ENCODE measurements at places on chromosomes 3 and 15. TPM values are rescaled to one million over a fixed set of nuclear protein-coding genes. Genes with fewer than 3 reads are reported as not detected.

- H3K27ac ChIP-seq = peak overlapping the region; percentile 55
- no peak overlapping the region for H3K4me3 ChIP-seq
- H3K27me3 ChIP-seq = no peaks in the 10 kb centered on the region
- no peak for DNase-seq
Measured at GRCh38 chr15:55389264-55389607, 18.9 kb downstream of the CCPG1 start.

DNA sequence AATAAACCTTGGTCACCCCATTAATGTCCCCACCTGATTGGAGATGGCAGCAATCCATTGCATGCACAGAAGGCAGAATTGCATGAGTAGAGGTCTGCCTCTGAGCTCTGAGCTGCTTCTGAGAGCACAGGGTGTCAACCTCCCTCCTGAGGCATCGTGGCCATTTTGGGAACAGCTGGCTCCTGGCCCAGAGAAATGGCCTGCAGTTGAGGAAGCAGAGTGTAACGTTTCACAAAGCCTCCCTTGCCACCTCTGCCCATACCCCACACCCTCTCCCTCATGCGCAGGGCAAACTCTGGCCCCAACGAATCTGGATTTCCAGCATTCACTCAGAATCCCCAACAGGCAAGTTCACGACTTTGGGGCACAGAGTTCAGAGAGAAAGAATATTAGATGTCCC is 198.9 kb downstream of the ADAMTS9 start:
- DNase-seq = no peak
- H3K4me3 ChIP-seq = no peak overlapping the region
- H3K27me3 ChIP-seq = peaks cover 2% of the 10 kb centered on the region
- H3K36me3 ChIP-seq = no peaks in the 10 kb centered on the region
- H3K27ac ChIP-seq = no peak overlapping the region

DNA sequence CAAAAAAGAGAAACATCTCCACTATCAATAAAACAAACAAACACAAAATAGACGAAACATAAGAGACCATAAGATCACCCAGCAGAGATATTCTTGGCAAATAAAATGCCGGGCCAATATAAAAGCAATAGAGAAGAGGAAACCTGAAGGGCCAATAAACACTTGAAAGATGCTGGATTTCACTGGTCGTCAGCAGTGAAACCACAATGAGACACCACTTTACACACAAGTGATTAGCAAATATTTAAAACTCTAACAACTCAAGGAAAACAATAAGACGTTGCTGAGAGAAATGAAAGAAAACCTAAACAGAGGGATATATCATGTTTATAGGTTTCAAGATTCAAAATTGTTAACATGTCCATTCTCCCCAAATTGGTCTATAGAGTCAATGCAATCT is 148.5 kb downstream of the WDR76 start:
- H3K27ac ChIP-seq = no peak overlapping the region
- H3K36me3 ChIP-seq = no peaks in the 10 kb centered on the region
- no peak for DNase-seq
- no peak overlapping the region for H3K4me3 ChIP-seq

DNA sequence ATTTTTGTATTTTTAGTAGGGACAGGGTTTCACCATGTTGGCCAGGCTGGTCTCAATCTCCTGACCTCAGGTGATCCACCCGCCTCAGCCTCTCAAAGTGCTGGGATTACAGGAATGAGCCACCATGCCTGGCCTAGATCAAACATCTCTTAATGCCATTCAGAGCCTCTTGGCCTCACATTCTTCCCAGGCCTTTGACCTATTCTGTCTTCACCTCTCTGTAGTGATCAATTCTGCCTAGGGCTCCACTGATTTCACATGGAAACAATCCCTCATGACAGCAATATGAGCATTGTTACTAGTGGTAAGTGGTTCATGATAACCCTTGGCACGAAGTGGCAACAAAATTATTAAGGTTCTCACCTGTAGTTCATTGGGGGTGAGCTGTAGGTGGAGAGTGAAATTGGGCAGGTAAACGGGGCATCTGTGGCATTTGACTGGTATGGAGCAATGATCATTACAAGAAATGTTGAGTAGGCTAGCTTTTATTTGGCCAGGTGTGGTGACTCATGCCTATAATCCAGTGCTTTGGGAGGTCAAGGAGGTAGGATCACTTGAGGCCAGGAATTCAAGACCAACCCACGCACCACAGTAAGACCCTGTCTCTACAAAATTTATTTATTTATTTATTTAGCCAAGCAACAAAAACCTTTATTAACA is 4.8 kb upstream of the ARPIN start:
- H3K27me3 ChIP-seq = no peaks in the 10 kb centered on the region
- DNase-seq = peak; percentile 97
- peaks cover 62% of the 10 kb centered on the region for H3K4me1 ChIP-seq
- H3K36me3 ChIP-seq = no peaks in the 10 kb centered on the region
- peak overlapping the region; percentile 73 for H3K27ac ChIP-seq
- H3K4me3 ChIP-seq = no peak overlapping the region

DNA sequence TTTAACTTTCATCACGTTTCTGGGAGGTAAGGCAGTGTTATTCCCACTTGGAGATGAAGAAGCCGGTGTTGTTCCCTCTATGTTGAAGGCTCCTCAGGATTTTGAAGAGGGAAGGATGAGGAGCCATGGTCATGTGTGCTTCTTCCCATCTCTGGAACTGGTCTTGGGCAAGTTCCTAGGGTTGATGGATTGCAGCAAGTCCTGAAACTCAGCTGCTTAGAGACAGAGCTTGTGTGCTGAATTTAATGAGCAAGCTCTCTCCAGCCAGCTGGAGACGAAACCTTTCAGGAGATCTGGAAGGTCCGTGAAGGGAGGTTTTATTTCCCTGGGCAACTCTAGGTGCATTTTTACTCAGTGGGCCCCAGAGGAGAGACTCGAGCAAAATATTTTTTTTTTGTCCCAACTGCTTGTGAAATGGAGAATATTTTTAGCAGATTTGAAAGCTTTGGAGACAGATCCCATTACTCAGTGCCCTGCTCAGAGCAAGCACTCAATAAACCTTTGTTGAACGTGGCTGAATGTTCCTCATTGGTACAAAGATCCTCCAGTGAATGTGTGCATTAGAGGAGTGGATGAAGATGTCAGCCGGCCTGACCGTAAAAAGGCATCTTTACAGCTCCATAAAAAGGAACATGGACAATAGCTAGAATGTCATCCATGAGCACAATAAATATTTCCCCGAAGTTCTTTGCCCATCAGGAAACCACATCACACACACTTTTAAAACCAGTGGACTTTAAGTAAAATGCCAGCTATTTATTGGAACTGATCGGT is 55.6 kb upstream of the RGMA start:
- H3K4me1 ChIP-seq = no peaks in the 10 kb centered on the region
- no peak for DNase-seq
- H3K4me3 ChIP-seq = no peak overlapping the region
- peaks cover 80% of the 10 kb centered on the region for H3K27me3 ChIP-seq

DNA sequence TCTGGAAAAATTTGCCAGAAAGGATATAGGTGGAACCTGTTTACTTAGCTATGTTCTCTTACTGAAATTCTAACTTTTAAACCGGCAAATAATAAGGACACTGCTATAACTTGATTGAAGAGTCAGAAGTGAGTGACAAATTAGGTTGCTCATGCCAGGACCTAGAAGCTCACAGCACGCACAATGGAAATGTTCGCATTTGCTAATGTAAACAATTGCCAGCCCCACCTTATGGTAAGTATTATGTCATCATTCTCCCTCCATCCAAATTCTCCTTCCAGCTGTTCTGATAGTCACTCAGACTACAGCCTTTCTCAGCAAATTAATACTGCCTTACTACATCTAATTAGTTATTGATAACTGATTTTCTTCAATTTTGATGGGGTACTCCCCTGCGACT is 4.8 kb upstream of the STXBP5L start:
- H3K36me3 ChIP-seq = no peaks in the 10 kb centered on the region
- no peak overlapping the region for H3K4me3 ChIP-seq
- H3K27me3 ChIP-seq = no peaks in the 10 kb centered on the region
- no peak overlapping the region for H3K27ac ChIP-seq
- DNase-seq = no peak

The DISP2 gene
- 0.35 TPM for total RNA-seq

GRCh38 chr3:178440043-178440442 is 96.2 kb upstream of the KCNMB2 start:
- H3K27me3 ChIP-seq = no peaks in the 10 kb centered on the region
- H3K4me3 ChIP-seq = no peak overlapping the region
- H3K36me3 ChIP-seq = no peaks in the 10 kb centered on the region
- peaks cover 9% of the 10 kb centered on the region for H3K4me1 ChIP-seq
- no peak overlapping the region for H3K27ac ChIP-seq
- no peak for DNase-seq

DNA sequence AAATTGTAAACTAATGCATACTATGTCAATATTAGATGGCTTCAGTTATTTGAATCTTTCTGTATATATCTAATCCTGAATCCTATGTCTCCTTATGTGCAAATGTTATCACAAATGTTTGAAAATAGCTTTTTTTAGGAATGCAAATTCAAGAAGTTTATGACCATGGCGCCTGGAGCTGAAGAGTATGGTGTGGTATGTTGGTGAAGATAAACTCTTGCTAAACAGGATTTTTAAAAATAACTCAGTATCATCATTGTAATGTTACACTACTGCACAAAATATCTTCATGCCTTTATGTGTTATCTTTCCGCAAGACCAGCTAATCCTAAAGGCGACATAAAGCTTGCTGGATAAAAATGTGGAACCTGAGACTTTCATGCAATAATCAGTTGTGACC is 382.6 kb downstream of the ROBO1 start:
- H3K27ac ChIP-seq = no peak overlapping the region
- H3K4me1 ChIP-seq = no peaks in the 10 kb centered on the region
- no peak for DNase-seq
- no peaks in the 10 kb centered on the region for H3K36me3 ChIP-seq
- no peak overlapping the region for H3K4me3 ChIP-seq

- no peak for DNase-seq
- no peaks in the 10 kb centered on the region for H3K27me3 ChIP-seq
- no peak overlapping the region for H3K27ac ChIP-seq
- no peaks in the 10 kb centered on the region for H3K4me1 ChIP-seq
Measured at GRCh38 chr3:172446198-172446597, 2.1 kb downstream of the GHSR start.

The OSTN gene
- total RNA-seq = not detected

DNA sequence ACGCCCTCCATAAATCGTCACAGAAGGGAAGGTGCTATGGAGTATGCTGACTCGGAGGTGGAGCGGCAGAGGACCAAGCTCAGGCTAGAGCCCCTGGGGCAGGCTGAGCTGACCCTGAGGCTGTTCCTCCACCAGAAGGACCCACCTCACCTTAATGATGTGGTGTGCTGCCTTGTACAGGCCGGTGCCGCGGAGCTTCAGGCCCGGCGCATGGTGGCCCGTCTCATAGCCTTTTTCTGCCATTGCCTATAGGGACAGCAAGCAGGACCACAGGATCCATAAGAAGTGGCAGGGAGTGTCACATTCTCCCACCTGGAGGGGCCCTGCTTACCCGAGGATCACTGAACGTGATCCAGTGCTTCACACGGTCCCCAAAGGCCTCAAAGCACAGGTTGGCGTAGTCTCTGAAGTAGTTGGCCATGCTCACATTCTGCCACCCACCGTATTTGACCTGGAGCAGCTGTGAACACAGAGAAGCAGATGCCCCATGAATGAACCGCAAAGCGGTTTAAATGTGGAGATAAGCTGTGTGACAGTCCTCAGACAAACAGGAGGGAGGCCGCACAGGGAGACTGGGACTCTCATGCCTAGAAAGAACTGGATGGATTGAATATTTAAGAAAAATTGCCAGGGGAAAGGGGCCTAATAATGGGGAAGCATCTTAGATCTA is 4.8 kb downstream of the LCTL start:
- H3K36me3 ChIP-seq = no peaks in the 10 kb centered on the region
- H3K27ac ChIP-seq = no peak overlapping the region
- DNase-seq = no peak
- H3K27me3 ChIP-seq = no peaks in the 10 kb centered on the region
- no peaks in the 10 kb centered on the region for H3K4me1 ChIP-seq

The SCAANT1 gene
- not detected for total RNA-seq

GRCh38 chr15:33612721-33613304 is 302.0 kb downstream of the RYR3 start:
- H3K27me3 ChIP-seq = no peaks in the 10 kb centered on the region
- H3K4me3 ChIP-seq = no peak overlapping the region
- H3K36me3 ChIP-seq = no peaks in the 10 kb centered on the region
- no peaks in the 10 kb centered on the region for H3K4me1 ChIP-seq
- DNase-seq = no peak
- H3K27ac ChIP-seq = no peak overlapping the region

- no peak for DNase-seq
- no peaks in the 10 kb centered on the region for H3K36me3 ChIP-seq
- H3K27me3 ChIP-seq = no peaks in the 10 kb centered on the region
- no peak overlapping the region for H3K27ac ChIP-seq
Measured at GRCh38 chr15:95698230-95698629, 632.3 kb upstream of the NR2F2 start.

The SKOR1 gene
- total RNA-seq = 0.13 TPM

DNA sequence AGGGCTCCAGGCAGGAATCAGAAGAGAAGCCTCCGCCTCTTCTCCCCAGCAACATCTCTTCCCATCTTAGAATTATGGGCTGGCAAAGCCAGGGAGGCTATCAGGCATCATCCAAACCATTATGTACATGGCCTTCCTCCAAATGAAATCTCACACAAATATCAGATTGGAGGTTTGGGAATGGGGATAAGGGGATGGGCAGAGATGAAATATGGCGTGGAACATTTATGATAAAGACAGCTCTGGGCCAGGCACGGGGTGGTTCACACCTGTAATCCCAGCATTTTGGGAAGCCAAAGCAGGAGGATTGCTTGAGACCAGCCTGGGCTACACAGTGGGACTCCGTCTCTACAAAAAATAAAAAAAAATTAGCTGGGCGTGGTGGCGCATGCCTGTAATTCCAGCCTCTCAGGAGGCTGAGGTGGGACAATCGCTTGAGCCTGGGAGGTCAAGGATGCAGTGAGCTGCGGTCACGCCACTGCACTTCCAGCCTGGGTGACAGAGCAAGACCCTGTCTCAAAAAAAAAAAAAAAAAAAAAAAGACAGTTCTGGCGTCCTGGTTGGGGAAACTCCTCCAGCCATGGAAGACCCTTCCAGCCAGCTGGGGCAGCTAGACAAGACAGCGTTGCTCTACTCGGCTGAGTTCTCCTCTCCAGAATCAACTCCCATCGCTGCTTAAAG is 36.6 kb downstream of the CPN2 start:
- peaks cover 19% of the 10 kb centered on the region for H3K4me1 ChIP-seq
- H3K27me3 ChIP-seq = no peaks in the 10 kb centered on the region
- peak overlapping the region; percentile 51 for H3K4me3 ChIP-seq
- H3K27ac ChIP-seq = peak overlapping the region; percentile 75

Measured in PC-9 (cell line).